Hematopoietic multipotent progenitor cell treated with erythropoietin and hydrocortisone succinate and interleukin-3 and kit ligand, for 4 days (in vitro differentiated cells): ENCODE measurements at places on chromosomes 12 and 14.
A peak's percentile ranks its signal among the peaks of the same experiment; 100 is the strongest.

DNA sequence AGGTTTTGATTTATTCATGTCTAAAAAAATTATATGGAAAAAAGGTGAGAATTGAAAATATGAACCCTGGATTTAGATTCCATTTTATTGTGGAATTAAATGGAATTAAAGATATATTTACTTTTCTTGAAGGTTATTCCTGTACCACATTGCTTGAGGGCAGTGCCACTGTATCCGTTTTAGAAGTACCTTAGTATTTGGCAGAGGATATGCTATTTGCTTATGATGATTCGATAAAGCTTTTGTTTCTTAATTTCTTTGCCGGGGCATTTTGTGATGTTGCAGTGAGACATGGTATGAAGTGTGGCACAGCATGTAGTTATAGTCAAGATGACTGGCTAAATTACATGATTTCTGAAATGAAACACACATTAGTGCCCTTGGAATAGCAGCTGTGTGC lies 7.6 kb downstream of the TMTC2 start:
- no peak for DNase-seq

DNA sequence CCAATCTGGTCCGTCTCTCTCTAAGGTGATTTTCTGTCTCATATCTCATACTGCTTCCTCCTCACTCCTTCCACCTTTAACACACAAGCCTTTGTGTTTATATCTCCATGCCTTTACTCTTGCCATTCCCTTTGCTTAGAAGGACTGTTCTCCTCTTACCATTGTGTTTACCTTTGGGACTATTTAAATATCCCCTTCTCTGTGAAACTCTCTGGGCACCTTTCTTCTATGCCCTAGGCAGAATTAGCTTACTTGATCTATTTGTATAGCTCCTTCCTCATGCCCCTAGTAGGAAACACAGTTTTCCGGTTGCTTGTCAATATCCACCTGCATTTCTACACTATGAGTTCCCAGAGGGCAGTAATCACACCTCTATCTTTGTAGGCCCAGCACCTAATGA lies 3.9 kb upstream of the AMHR2 start:
- no peak for DNase-seq

- no peak for DNase-seq
Measured at GRCh38 chr12:99201906-99202645, 445.5 kb upstream of the GARIN6 start.

GRCh38 chr12:118714051-118714460 lies 267.3 kb upstream of the SRRM4 start:
- peak; percentile 79 for DNase-seq

- DNase-seq = peak; percentile 14
Measured at GRCh38 chr12:51866762-51867161, 18.2 kb upstream of the FIGNL2 start.

- no peak for DNase-seq
Measured at GRCh38 chr14:22820731-22821130, 5.5 kb upstream of the SLC7A7 start.

DNA sequence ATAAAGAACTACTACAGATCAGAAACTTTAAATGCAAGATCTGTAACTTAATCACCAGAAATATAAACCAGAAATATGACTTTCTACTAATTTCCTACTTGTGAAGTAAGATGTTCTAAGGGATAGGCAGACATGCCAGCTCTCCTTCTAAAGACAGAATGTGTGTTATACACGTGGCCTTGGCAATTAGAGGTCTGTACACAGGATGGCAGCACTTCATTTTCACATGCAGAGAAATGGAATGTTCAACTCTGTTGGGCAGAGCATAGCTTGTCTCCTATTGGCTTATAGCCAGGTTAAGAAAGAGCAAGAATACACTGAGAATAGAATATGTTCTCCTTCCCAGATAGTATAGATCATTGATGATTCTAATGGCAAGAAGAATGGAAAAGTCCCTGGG lies 403.8 kb downstream of the DAD1 start:
- DNase-seq = peak; percentile 37

- peak; percentile 38 for DNase-seq
Measured at GRCh38 chr12:12608557-12608957, 3.1 kb upstream of the CREBL2 start.

DNA sequence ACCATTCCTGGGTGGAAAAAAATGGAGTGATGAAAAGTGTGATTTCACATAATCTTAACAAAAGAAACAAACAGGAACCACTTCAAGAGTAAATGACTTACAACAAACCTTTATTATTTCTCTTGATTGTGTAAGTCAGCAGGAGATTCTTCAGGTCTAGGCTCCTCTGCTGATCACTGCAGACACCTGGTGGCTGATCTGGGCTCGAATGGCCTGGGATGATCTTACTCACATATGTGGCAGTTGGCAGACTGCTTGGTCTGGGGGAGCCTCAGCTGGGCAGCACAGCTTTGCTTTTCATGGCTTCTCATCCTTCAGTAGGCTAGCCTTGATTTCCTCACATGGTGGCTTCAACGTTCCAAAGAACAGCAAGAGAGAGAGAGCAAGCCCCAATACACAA lies 215.4 kb upstream of the PRICKLE1 start:
- no peak for DNase-seq

DNA sequence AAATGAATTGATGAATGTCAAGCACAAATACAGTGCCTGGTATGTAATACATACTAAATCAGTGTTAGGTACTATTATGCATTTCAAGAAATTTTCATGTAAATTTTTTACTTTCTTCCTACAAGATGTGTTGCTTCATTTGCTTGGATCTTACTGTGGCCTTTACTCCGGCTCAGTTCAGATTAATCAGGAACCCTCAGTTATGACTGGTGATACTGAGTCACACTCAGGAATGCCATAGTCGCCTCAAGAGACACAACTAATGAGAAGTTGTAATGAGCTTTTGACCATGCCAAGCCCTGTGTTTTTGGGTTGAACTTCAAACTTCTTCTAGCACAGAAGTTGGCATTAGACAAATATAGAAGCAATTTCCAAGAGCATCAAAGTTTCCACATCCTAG lies 96.0 kb downstream of the TGFB3 start:
- DNase-seq = no peak

GRCh38 chr12:64522807-64523206 lies 70.9 kb downstream of the TBK1 start:
- DNase-seq = no peak

- no peak for DNase-seq
Measured at GRCh38 chr12:113399490-113399889, 4.2 kb downstream of the SDS start.

DNA sequence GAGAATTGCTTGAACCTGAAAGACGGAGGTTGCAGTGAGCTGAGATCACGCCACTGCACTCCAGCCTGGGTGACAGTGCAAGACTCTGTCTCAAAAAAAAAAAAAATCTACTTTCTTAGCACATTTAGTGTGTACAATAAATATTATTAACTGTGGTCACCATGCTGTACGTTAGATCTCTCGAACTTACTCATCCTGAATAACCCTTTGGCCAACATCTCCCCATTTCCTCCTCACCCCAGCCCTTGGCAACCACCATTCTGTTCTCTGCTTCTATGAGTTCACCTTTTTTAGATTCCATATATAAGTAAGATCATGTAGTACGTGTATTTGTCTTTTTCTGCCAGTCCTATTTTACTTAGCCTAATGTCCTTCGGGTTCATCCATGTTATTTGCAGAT lies 13.4 kb downstream of the FUT8 start:
- no peak for DNase-seq

- peak; percentile 63 for DNase-seq
Measured at GRCh38 chr14:69043596-69044260, 64.6 kb upstream of the ACTN1 start.

DNA sequence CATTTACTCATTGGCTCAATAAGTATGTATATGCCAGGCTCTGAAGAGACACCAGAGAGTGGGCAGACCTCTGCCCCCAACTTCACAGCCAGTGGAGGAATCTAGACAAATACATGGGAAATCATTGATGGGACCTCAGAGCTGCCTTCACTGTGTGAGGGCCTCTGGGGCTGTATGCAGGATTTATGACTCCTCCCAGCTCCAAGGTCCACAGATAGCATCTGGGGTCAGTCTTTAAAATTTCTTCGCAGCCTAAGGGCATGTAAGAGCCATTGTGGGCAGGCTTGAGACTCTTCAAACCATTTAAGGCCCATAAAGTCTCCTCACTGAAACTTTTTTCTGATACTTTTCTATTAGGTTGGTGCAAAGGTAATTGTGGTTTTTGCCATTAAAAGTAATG lies 125.5 kb downstream of the SPTSSA start:
- no peak for DNase-seq

DNA sequence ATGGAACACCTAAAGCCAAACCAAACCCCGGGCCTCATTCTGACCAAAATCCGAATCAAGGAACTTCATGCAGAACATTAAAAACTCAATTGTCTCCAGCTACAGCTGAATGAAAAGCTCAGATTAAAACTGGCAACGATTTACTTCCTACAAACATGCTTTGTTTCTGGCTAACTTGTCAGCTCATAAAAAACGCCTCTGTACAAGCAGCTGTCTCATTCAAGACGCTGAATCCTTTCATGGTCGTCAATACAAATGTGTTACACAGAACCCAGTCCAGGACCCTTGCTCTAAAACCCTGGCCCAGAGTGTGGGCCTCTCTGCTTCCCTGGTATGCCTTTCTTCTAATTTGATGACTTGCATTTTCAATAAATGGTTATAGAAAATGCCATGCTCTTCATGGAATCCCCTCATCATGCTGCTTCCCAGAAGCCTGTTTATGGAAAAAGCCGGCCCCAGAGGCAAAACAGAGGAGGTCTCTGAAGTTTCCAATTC lies 183.1 kb downstream of the PHLDA1 start:
- DNase-seq = no peak

GRCh38 chr12:22321638-22322037 lies 12.9 kb downstream of the ST8SIA1 start:
- peak; percentile 84 for DNase-seq

GRCh38 chr12:9037431-9037830 lies 48.1 kb downstream of the KLRG1 start:
- DNase-seq = no peak

DNA sequence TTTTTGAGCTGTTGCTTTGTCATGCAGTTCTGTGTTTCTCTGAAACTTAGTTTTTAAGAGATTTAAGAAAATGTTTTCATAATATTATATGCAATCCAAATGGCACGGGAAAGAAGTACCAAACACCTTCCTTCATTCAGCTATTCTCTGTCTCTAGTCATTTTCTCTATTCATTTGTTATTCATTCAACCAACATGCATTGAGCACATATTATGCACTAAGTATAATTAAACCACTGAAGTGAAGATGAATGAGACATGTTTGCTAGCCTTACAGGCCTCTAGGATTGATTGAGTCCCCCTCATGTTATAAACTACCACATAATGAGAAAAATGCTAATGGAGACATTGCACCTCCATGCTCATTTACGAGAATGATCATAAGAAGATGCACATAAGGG lies 45.7 kb upstream of the CCDC91 start:
- DNase-seq = no peak

GRCh38 chr12:52532636-52533035 lies 12.4 kb upstream of the KRT5 start:
- DNase-seq = no peak

DNA sequence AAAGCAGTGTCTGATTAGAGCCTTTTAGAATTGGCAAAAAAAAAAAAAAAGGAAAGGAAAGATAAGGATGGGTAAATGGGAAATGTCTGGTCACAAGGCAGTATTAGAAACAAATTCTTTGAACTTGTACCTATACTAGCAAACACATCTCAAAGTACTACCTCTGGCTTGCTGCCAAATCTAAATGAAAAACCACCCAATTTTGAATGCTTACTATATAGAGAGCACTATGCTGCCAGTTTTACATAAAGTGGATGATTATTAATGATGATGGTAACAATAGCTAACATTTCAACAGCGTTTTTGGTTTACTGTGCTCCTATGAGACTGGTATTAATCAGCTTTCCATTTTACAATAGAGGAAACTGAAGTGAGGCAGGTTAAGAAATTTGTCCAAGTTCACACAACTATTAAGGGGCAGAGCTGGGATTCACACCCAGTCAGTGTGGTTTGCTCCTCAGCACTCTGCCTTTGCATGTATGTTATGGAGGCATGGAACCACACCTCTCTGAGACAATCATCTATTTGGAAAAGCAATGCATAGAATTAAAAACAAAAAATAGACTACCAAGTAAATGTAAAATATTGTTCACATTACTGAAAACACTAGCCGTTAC lies 34.2 kb downstream of the ATP2B1 start:
- DNase-seq = no peak
